ENCODE measurements at places on chromosomes 16 and 17. TPM values are rescaled to one million over a fixed set of nuclear protein-coding genes. Genes with fewer than 3 reads are reported as not detected.

The CD300A gene
- 1.8 TPM for polyA plus RNA-seq

The MYH2 gene
- 0.04 TPM for polyA plus RNA-seq

The CMTM1 gene
- 5.5 TPM for polyA plus RNA-seq

GRCh38 chr17:66445229-66445628, 142.8 kb downstream of the PRKCA start:
- no peak for DNase-seq

DNA sequence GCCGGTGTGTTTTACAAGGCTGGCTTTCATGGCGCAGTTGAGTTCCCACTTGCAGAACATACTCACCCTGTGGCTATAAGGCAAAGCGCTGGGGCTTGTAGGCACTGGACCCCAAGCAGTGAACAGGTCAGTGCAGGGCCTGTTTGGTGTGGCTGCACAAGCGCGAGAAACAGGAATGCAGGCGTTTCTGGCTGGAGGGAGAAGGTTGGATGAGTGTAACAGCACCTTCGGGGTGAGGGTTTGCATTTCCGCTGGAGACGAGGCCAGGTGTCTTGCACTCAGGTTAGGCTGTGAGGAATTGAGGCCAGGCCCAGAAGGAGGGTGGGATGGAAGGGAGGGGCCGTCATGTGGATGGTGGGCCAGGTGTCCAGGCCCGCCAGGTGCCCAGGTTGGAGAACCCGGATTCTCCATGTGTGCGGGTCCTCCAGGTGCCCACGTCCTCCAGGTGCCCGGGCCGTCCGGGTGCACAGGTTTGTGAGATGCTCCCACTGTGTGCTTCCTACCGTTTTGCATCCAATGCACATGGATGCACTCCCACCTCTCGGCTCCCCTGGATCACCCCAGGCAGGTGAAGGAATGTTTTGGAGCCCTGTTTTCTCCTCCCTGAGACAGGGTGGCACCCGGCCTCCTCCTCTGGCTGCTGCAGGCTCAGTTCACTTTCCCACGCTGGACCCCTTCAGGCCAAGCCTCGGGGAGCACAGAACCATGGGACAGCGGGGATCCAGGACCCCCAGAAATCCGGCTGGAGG, 46.0 kb downstream of the SLC7A5 start:
- DNase-seq, result no peak

DNA sequence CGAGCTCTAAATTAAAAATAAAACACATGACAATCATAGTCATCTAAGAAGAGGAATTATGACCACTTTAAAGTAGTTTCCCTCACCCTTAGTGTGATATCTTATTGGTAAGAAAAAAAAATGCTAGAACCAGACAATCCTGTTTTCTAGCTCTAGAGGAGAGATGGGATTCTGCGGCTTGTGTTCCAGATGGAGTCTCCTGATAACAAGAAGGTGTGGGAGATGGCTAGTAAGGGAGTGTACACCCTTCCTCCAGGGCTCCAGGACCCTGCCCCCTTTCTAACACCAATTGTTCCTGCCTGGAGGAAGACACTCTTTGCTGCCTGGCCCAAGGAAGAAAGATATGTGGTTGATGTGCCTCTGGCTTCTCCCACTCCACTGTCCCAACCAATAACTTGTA, 68.8 kb upstream of the FBXO47 start:
- DNase-seq, result no peak

GRCh38 chr17:1179818-1180742, at the start of gene ABR:
ABR (minus strand) TSS chr17:1179981; CDS start chr17:1179727, 254 bp downstream.
- DNase-seq, result no peak

DNA sequence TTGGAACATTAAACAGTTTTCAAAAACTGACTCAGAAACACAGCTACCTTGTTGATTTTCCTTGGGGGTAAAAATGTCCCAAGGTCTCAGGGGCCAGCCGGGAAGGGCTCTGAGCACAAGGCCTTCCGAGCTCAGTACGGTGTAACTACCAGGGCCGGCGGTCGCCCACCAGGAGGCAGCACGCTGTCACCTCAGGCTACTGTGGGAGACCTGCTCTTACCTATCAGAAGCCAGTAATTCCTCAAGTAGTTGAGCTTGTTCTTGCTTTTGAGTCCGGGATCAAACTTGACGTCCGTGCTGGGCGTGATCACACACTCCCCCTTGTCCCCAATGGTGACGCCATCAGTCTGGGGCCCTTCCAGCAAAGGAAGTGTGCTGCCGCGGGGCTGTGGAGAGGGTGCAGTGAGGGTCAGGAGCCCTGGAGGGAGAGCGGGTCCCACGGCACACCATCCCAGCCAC, 43.4 kb upstream of the ICAM2 start:
- peak; percentile 48 for DNase-seq
